Hematopoietic multipotent progenitor cell treated with erythropoietin and hydrocortisone succinate and interleukin-3 and kit ligand, for 8 days (in vitro differentiated cells): ENCODE measurements at places on chromosomes 2 and 18.
A peak's percentile ranks its signal among the peaks of the same experiment; 100 is the strongest.

GRCh38 chr2:47375307-47375706 is 27.6 kb upstream of the MSH2 start:
- no peak for DNase-seq

GRCh38 chr18:22250591-22250996 is 81.2 kb downstream of the GATA6 start:
- DNase-seq = no peak

GRCh38 chr2:30678410-30679137 is 128.7 kb downstream of the CAPN13 start:
- DNase-seq = no peak

DNA sequence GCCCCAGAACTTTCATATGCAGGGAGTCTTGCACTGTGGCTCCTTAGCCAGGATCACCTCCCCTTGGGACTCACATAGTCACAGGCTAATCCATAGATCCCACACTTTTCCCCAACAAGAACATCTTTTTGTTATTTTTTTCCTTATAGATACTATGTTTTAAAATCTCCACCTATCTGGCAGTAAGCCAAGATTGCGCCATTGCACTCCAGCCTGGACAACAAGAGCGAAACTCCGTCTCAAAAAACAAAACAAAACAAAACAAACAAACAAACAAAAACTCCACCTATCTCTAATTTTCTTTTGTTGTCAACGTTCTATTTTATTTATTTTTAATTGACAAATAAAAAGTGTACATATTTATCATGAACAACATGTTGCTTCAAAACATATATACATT is 141.7 kb downstream of the PDE11A start:
- no peak for DNase-seq

GRCh38 chr2:158539176-158540005 is 82.6 kb downstream of the PKP4 start:
- peak; percentile 75 for DNase-seq

- DNase-seq = no peak
Measured at GRCh38 chr2:195763866-195764265, 106.8 kb downstream of the SLC39A10 start.

GRCh38 chr2:32947484-32948143 is 861 bp downstream of the LTBP1 start:
- DNase-seq = peak; percentile 47

DNA sequence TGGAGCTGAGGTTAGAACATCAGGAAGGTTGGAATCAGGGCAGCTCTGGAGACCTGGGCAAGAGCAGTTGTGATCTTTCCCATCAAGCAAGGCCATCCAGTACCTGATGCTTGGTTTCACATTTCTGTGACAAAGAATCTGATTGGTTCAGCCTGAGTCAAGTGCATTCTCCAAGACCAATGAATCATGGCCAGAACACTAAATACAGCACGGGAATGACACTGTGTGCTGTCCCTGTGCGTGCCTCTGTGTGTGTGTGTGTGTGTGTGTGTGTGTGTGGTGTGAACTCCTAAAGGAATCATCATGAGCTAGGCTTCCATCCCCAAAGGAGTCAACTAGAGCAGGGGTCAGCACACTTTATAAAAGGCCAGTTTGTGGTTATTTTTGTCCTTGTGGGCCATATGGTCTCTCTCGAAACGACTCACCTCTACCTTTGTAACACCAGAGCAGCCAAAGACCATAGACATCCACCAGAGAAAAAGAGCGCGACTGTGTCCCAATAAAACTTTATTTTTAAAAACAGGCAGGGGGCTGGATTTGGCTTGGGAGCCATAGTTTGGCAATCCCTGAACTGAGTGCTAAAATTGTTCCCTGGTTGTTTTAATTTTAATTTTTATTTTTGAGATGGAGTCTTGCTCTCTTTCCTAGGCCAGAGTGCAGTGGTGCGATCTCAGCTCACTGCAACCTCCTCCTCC is 99.7 kb downstream of the INHBB start:
- DNase-seq = no peak

- no peak for DNase-seq
Measured at GRCh38 chr2:237262838-237263771, 150.9 kb downstream of the COL6A3 start.

GRCh38 chr2:11022591-11023273 is 111.0 kb downstream of the KCNF1 start:
- DNase-seq = no peak

DNA sequence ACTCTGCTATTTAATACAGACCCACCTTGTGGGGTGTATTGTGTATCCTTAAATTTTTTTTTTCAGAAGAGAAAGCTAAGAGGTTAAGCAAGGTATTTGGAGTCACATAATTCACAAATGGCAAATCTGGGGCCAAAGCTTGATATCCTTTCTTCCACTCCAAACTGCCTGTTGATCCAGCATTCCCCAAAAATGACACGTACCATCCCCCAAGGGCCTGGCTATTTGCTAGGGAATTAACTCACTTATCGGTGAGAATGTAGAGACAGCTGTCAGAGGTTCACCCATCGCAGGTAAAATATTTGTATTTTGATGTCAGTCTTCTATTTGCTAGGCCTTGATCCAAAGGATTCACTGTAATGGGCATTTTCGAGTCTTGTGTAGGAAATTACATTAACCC is 103.6 kb upstream of the FZD7 start:
- DNase-seq = no peak

GRCh38 chr2:195672674-195673073 is 15.6 kb downstream of the SLC39A10 start:
- DNase-seq = peak; percentile 24

DNA sequence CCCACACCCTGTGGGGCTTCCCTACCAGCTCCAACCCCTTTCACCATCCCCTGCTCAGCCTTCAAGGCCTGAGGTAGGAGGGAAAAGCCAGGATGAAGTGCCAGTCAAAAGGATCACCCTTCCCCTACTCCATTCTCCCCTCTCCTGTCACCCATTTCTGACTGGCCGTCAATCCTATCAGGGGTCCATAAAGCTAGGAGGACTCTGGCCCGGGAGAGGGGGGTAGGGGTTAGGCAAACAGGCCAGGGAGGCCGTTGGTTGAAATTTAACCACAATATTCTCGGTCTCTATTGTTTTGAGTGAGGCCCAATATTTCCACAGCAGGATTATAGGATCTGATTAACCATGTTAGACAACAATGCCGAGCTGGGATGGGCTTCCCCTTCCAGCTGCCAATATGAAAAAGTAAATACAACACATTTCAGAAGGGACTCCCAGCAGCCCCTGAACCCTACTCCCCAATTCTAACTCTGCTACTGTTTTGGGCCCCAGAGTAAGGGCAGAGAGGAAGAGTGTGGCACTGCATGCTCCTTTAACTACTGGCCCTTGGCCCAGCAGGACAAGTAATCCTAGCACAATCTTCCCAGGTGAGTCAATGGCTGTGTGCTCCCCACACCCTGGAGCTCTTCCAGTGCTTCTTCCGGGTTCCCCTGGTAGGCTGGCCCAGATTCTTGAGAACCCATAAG is 10.6 kb upstream of the IHH start:
- DNase-seq = no peak

DNA sequence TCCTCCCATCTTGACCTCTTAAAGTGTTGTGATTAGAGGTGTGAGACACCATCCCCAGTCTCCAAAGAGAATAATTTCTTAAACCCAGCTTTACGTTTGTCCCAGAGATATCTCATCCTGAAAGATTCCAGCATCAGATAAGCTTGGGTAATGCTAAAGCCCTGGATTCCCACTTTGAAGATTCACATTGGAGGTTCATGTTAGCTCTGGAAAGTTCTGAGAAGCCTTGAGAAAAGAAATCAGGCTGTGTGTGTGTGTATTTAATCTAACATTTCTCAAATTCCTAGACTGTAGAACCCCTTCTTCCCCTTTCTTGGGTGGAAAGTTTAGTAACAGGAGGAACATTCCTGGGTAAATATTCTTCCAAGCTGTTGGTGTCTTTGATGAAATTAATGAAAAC is 18.0 kb downstream of the ZNF532 start:
- no peak for DNase-seq

GRCh38 chr2:204900487-204900886 is 355.2 kb downstream of the PARD3B start:
- DNase-seq = no peak

DNA sequence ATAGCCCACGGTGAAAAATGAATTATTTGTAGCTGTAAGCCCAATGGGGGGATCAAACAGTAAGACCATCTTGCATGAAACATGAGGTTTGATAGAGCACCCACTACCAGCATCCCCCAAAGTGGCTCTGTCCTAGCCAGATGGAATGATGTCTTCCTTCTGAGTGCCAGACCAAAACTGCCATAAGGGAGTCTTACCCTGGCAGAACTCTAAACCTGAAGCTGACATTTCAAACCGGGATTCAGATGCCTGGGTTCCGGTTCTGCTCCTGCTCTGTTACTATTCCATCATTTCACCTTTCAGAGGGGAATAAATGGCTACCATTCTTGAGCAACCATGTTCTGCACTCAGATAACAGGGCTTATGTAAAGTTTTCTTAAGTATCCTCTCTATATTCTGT is 67.4 kb downstream of the MYO3B start:
- DNase-seq = no peak

DNA sequence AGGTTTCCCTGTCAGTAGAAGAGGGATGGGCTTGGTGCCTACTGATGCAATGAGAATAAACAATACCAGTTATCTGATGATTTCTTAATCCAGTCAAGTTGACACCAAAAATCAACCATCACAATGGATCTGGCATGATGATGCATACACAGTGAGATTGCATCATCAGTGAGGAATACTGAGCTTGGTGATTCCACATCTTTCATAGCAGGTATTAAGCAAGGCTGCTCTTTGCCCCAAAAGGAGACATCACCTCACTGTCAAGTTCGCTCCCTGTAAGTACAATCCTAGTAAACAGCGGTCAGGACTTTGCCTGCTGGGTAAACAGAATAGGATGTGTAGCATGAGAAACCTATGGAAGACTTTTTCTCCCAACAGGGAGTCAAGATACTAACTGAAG is 282.7 kb upstream of the CDH2 start:
- DNase-seq = no peak

- DNase-seq = no peak
Measured at GRCh38 chr2:75808793-75809535, 98.2 kb upstream of the GCFC2 start.

- peak; percentile 45 for DNase-seq
Measured at GRCh38 chr2:16055848-16056580, 115.7 kb downstream of the MYCN start.

- no peak for DNase-seq
Measured at GRCh38 chr2:239250216-239251081, 150.4 kb downstream of the HDAC4 start.

DNA sequence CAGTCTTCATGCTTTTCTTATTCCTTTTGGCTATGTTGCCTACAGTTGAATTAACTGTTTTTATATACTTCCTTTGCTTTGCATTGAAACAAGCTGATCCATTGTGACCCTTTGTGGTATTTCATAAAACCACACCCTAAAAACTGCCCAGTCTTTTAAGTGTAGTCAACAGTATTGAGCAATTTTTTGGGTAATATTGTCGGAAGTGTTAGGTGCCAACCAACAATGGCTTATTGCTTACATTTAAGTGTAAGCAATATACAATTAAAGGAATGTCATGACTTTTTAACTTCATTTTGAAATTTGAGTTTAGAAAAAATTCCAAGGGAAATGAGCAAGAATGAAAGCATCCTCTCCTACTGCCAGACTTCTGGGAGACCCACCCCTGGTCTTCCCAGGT is 174.1 kb downstream of the NEDD4L start:
- DNase-seq = no peak

DNA sequence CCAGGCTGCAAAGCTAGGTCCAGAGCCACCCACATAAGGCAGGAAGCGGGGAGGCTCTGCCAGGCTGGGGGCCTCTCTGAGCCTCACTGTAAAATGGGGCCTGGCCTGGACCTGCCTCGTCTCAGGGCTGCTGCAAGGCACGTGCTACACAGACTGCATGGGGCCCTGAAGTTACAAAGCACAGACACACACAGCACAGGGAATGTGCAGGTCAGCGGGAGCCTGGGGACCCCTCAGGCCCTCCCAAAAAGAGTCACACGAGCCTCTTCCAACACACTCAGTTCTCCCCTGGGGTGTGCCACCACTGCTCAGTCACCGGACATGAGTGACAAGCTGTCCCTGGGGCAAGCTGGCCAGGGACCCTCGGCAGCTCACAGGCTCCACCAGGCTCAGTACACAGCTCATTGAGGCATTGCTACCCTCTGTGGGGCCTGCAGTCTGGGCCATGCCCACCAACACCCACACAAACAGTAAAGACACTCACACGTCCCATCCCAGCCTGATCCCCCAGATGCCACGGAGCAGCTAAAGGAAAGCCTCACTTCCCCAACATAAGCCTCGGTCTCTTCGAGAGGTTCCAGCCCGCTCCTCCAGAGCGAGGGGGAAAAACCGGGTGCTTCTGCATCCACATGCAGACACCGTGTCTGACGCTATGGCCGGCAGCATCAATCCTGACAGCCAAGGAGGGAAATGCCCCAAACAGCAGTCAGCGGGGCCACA is 33.7 kb downstream of the BOK start:
- no peak for DNase-seq

DNA sequence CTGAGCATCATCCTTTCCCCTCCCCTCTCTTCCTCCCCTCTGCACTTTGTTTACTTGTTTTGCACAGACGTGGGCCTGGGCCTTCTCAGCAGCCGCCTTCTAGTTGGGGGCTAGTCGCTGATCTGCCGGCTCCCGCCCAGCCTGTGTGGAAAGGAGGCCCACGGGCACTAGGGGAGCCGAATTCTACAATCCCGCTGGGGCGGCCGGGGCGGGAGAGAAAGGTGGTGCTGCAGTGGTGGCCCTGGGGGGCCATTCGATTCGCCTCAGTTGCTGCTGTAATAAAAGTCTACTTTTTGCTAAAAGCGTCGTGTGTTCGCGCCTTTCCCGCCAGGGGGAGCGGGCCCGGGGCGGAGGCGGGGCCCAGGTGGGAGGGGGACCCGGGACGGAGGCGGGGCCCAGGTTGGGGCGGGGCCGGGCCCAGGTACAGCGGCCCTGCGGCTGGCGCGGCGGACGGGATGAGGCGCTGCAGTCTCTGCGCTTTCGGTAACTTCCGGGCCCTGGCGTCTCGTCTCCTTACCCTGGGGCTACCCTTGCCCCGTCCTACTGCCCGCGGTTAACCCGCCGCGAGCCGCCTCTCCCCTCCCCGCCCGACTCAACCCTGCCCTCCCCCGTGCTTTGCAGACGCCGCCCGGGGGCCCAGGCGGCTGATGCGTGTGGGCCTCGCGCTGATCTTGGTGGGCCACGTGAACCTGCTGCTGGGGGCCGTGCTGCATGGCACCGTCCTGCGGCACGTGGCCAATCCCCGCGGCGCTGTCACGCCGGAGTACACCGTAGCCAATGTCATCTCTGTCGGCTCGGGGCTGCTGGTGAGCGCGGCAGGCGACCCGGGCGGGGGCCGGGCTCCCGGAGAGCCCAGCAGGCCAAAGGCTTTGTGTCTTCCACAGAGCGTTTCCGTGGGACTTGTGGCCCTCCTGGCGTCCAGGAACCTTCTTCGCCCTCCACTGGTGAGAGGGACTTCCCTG is at the start of gene KRTCAP3:
Gene KRTCAP3 (plus strand): TSS at position 424 of the 962 bp plus-strand sequence. CDS start 32 bp downstream, at position 456.
- peak; percentile 16 for DNase-seq

- DNase-seq = peak; percentile 64
Measured at GRCh38 chr18:25350489-25351251, 1.3 kb downstream of the ZNF521 start.
